ENCODE measurements at places on chromosomes 2 and 18.

DNA sequence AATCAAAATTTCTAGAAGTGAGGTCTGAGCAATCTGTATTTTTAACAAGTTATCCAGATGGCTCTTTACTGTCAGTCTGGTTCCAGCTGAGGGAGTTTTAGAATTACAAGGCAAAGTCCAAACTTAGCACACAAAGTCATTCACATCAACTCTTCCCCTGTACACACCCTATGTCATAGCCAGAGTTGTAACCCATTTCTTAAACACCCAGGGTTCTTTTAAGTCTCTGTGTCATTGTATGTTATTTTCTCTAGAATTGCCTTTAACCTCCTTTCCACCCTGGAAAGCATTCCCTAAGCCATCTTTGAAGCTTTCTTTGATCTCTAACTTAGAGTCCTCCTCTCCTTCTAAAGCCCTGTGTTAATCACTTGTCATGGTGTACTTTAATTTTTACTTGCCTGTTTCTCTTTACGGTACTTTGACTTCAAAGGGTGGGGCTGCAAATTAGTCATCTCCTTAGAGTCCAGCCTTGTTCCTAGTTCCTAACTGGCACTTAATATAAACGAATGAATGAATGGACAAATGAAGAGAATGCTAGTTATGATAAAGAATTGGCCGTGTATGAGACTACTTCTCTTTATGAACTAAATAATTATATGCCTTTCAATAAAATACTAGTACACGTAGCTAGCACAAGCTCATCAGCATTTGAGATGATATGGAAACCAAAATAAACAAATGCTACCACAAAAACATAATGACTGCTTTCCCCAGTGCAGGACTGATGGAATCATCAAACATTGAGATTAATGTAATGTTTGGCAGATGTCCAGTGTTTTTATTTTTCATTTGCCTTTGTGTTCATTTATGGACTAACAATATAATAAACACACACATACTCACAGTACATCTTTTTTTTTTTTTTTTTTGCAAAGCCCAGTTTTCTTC, 11.9 kb upstream of the ACTR3 start:
- DNase-seq: no peak

DNA sequence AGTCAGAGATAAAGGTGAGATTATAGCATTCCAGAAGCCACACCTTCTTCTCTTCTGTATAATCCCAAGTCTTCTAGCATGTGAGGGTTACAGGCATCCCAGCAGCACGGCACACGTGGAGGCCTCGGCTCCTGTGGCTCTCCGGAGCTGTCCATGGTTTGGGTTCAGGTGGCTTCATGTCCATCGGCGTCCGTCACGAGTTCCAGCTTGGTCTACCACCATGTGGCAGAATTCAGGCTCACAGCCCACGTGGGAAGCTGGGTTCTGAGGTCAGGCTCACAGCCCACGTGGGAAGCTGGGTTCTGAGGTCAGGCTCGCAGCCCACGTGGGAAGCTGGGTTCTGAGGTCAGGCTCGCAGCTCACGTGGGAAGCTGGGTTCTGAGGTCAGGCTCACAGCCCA, 378.3 kb upstream of the SALL3 start:
- no peak for DNase-seq

DNA sequence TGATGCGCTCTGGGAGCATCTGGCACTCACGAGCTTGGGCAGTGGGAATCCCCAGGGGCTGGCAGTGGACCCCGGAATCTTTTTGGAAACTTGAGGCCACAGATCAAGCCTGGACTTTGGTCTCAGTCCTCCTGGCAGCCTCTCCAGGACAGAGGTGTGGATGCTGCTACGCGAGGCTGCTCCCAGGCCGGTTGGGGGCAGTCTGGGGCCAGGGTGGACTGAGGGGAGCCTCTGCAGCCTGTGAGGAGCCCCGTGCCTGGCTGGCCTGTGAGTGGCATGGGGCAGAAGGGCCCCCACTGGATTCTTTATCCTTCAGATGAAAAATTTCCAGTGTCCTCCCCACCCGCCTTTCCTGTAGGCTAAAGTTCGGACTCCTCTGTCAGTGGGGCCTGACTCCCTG, 12.7 kb upstream of the DES start:
- DNase-seq: no peak

DNA sequence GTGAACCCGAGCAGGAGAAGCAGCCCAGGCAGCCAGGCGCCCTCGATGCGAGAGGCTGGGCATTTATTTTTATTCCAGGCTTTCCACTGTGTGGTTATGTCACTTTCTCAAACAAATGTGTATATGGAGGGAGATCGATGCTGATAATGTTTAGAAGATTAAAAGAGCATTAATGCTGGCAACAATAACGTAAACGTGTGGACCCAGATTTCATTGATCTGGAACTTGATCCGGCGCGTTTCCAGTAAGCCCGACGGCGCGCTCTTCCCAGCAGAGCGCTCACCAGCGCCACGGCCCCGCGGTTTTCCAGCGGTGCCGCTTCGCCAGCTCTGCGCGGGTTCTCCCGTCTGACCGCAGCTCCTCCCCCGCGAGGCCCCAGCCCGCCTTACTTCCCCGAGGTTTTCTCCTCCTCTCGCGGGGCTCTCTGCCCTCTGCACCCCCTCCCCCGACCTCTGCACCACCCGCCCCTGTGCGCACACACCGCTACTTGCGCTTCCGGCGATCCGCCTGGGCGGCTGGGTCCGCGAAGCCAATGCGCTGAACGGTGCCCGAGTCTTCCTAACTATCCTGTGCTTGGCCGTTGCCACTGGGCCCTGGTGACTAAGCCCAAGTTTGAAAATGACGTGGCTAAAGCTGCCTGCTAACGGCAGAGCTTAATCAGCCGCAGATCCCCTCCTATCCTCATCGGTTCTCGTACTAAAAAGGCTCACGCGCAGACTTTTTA, 6.1 kb downstream of the ONECUT2 start:
- DNase-seq: no peak

DNA sequence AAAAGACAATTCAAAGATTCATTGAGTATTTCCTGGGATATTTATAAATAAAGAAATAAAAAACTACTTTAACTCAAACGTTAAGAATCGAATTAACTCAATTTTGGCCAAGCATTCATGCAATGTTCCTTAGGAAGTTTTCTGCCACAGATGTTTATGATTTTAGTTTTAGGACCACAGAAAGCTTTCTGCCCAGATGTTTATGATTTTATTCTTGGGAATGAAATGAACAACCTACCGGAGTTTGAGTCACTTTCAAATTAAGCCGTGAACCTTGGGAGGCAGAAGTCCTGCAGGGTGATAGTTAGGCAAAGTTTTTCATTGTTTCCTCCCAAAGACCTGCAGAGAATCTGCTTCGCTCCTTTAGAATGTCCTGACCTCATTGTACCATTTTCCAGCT, 34.7 kb upstream of the MBP start:
- DNase-seq: no peak

GRCh38 chr2:165147186-165148045, 56.4 kb downstream of the SCN3A start:
- DNase-seq: no peak

- DNase-seq: no peak
Measured at GRCh38 chr2:84132370-84132769, 326.7 kb downstream of the SUCLG1 start.

DNA sequence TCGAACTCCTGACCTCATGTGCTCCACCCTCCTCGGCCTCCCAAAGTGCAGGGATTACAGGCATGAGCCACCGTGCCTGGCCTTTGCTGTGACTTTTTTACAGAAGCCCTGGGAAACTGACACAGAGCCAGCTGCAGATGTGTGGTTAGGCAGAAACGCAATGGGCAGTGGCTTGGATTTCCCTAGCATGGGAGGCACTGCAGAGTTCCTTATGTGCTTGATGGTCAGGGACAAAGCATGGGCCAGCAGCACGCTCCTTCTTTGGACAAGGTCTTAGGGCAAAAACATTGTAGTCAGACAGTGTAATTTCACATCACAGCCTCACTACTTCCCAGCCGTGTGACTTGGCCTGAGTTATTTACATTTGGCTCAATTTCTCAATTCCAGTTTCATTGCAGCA, 153.9 kb downstream of the RNF144A start:
- DNase-seq: no peak

GRCh38 chr2:10860081-10860813, 47.7 kb upstream of the PDIA6 start:
- DNase-seq: no peak

- no peak for DNase-seq
Measured at GRCh38 chr2:157420771-157421323, 23.0 kb downstream of the CYTIP start.

GRCh38 chr2:103159018-103159417, 397.2 kb downstream of the TMEM182 start:
- no peak for DNase-seq

DNA sequence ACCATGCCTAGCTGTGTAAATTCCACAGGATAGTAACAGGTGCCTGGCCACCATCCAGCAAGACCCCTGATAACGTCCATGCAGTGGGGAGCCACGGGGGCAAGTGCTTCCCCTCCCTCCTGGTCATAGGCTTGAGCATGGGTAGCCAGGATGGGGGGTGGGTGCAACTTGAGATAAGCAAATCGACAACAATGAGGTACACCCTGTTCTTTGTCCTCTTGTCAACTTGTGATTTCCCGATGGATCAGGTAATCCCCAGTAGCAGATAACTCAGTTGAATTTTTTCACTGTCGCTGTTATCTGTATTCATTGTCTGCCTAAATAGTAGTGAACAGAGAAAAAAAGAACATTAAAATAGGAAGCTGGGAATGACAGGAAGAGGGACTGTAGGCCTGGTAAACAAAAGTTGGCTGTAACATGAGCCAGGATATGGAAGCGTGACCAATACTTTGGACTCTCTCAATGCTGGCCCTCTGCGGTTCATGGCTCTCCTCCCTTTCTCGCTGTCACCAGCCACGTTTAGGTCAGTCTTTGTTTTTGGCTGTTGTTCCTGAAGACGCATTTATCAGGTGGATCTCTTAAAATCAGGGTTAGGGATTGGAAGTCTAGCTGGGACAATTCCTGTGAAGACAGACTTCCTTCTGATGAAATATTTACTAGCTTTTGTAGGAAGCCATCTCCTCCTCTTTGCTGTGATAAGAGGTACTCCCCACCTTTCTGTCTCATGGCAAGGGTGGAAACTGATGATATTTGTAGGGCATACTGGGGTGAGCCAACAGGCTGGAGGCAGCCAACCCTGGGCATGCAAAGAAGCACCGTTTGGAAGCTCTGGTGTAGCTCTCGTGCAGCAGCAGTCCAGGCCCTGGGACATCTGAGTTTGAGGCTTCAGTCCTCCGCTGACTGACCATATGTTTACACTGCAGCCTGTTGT, 42.4 kb downstream of the TCF7L1 start:
- DNase-seq: no peak

DNA sequence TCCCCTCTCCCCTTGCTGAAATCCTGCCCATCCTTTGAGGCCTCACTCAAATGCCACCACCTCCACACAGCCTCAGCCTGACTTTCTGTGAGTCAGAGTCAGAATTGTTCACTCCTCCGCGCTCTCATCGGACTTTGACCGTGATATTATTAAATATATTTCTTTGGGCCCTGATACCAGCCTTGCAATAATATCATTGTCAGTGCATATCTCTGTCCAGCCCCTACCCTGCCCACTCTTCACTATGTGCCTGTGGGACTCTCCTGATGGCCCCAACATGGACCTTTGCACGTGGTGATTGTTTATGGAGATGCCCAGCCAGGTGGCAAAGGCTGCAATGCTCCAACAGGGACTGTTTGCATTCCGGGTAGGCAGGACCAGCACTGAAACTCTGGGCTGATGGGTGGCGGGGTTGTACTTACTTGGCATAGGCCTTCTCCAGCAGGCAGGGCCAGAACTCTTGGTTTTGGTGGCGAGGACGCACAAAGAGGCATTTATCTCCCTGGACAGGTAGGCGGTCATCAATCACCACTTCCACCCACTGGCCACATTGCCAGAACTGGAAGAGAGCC, 37.3 kb downstream of the CAPN13 start:
- no peak for DNase-seq

- no peak for DNase-seq
Measured at GRCh38 chr18:56835331-56835730, 184.2 kb downstream of the WDR7 start.

Data from activated CD4-positive, alpha-beta T cell treated with anti-CD3 and anti-CD28 coated beads for 1 hour (primary cell).